ENCODE measurements at places on chromosomes 1 and 21.

- no peak for DNase-seq
These were observed 158.3 kb downstream of the FGGY start for GRCh38 chr1:59455206-59455605.

- no peak for DNase-seq
These were observed 94.6 kb downstream of the ZC3H11B start for GRCh38 chr1:219518168-219518906.

DNA sequence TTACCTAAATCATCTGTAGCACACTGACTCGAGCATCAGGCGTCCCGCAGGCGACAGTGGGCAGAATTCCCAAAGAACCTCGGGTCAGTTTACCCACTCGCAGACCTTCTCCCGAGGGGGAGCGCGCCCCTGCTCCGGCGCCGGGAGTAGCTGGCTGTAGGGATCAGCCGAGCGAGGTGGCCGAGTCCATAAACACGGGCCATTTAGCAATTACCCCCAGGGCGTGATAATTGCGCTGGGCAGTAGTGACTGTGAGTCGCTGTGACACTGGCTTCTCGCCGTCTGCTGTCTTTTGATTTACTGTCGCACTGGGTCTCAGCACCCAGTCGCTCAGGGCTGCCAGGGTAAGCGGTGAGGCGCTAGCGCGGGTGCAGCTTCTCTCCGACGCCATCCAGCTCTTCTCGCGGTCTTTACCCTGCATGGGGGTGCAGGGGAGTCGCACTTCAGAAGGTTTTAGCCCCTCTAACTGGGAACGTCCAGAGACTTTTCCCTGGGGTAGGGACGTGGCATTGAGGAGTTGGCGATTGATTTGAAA lies 16.2 kb downstream of the HLX start:
- no peak for DNase-seq

- DNase-seq, result no peak
These were observed 25.7 kb downstream of the WARS2 start for GRCh38 chr1:119114786-119115185.

- no peak for DNase-seq
These were observed 26.2 kb upstream of the CNN3 start for GRCh38 chr1:94953107-94953506.

- DNase-seq, result no peak
These were observed 822.8 kb downstream of the BRINP3 start for GRCh38 chr1:189654906-189655305.

DNA sequence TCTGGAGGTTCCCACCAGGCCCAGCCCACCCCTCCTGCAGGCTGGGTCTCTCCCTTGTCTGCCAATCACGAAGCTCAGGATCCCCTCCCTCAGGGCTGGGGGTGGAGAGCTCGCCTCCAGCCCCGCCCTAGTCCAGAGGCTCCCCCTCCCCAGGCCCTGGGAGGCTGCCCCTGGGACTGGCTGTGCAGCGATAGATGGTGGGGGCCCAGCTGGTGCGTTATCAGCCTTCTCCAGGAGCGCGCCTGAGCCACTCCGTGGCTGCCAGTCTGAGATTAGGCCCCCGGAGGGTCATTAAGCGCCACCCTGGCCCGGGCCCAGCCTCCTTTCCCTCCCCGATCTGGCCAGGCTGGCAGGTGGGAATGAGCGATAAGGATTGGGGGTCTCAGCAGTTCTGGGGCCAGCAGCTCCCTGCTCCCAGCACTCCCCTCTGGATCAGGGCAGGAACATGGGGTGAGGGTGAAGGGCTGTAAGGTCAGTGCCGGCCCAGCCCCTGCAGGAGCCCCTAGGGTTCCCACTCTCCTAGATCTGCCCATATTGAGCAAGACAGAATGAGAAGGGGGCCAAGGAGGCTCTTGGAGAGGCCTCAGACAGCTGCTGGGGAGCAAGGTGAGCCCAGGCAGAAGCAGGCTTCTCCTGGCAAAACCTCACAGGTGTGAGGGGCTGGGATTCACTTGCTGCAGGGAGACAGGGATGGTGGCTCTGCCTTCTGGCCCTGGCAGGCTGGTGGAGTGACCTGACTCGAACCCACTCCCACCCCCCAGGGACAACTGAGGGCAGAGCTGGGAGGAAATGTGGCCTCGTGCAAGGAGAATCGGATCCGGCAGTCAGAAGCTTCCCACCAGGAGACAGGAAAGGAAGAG lies 8.5 kb downstream of the PDZK1IP1 start:
- DNase-seq, result no peak
